ENCODE measurements at places on chromosomes 4 and X.

- no peak for DNase-seq
These were observed 13.7 kb upstream of the AMMECR1 start for GRCh38 chrX:110331444-110332030.

DNA sequence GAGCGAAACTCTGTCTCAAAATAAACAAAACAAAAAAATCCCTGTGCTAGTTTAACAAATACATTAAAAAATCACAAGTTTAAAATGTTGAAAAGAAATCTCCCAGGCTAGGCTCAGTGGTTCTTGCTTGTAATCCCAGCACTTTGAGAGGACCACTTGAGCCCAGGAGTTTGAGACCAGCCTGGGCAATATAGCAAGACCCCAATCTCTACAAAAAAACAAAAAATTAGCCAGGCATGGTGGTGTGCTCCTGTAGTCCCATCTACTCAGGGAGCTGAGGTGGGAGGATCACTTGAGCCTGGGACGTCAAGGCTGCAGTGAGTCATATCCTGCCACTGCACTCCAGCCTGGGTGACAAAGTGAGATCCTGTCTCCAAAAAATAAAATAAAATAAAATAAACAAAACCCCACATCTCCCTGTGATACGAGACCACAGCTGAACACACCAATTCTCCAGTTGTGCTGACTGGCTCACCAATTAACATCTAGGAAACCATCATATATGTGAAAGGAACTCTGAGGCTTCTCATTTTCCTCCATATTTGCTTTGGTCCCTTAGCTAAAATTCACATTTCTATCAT lies 7.3 kb downstream of the RPS4X start:
- no peak for DNase-seq

GRCh38 chrX:103279624-103280023 lies 3.1 kb upstream of the TCEAL5 start:
- no peak for DNase-seq

GRCh38 chrX:63963095-63963784 lies 178.2 kb upstream of the ARHGEF9 start:
- peak; percentile 36 for DNase-seq

GRCh38 chr4:165877286-165877685 lies 4.2 kb downstream of the TLL1 start:
- no peak for DNase-seq

- DNase-seq, result no peak
These were observed 314.0 kb downstream of the INPP4B start for GRCh38 chr4:142532054-142532453.

- DNase-seq, result no peak
These were observed 38.0 kb downstream of the KIT start for GRCh38 chr4:54695788-54696187.

DNA sequence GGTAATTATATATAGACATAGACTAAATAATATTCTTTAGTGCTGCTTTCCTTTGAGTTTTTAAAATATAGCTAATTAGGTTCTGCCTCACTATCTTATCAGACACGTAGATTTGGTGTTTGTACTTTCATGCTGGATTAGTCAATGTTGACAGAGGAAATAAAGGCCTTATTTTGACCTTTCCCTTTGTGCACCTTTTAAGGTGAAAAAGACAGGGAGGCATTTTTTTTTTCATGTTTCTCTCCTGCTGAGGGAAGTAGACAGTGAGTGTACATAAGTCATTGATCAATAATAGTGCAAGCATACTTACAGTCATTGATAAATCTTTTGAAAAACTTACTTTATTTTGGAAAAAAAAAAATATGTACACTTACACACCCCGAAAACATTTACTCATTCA lies 467.8 kb downstream of the GRXCR1 start:
- DNase-seq, result no peak

- no peak for DNase-seq
These were observed 552.6 kb downstream of the PCDH19 start for GRCh38 chrX:99857455-99857854.

GRCh38 chr4:182556580-182556979 lies 313.4 kb downstream of the TENM3 start:
- no peak for DNase-seq

- no peak for DNase-seq
These were observed 503.6 kb downstream of the IL1RAPL1 start for GRCh38 chrX:29090811-29091210.

GRCh38 chr4:123922847-123923246 lies 526.3 kb downstream of the SPRY1 start:
- no peak for DNase-seq

DNA sequence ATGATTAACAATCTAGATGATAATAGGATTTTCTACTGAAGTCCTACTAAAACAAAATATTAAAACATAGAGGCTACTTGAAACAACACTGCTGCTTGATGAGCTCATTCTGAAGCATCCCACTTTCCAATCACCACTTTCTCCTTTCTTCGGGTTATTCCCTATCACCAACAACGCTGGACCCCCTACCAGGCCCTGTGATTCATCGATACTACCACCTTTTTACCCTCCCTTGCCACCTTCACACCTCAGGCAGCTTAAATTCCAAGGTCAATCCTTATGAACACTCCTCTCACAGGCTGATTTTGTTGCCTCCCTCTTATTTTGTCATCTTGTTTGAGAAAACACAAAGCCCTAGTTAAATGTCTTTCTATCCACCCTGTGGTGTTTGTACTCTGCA lies 102.6 kb downstream of the IQCM start:
- DNase-seq, result no peak

- no peak for DNase-seq
These were observed 64.8 kb downstream of the KIF4A start for GRCh38 chrX:70354716-70355115.

DNA sequence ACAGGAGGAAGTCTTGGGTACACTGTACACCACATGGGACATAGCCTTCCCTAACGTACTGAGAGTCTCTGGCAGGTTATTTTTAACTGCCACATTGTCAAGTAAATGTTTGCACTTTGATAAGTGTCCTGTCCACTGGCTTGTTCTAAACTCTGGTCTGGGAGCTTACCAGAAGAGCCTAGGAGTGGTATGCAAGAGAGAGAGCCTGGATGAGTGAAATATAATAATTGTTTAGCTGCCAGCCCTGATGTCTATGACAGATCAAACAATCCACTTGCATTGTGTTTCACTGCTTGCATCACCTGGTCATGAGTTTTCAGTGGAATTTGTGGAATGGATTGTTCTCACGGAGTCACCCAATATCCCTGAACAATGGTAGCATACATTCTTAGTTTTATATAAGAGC lies 91.6 kb downstream of the SHROOM3 start:
- no peak for DNase-seq

DNA sequence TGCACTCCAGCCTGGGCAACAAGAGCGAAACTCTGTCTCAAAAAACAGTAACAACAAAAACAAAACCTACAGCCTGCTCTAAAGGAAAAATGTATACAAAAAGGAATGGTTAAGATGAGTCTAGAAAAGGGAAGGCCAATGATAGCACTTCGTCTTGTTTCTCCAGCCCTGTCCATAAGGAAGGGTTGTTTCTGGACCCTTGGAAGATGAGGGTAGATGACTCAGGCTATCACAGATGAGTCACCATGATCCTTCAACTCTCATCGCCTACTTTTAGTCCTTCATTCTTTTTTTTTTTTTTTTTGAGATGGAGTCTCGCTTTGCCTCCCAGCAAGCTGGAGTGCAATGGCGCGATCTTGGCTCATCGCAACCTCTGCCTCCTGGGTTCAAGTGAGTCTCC lies 8.8 kb downstream of the PLA2G12A start:
- DNase-seq, result no peak

DNA sequence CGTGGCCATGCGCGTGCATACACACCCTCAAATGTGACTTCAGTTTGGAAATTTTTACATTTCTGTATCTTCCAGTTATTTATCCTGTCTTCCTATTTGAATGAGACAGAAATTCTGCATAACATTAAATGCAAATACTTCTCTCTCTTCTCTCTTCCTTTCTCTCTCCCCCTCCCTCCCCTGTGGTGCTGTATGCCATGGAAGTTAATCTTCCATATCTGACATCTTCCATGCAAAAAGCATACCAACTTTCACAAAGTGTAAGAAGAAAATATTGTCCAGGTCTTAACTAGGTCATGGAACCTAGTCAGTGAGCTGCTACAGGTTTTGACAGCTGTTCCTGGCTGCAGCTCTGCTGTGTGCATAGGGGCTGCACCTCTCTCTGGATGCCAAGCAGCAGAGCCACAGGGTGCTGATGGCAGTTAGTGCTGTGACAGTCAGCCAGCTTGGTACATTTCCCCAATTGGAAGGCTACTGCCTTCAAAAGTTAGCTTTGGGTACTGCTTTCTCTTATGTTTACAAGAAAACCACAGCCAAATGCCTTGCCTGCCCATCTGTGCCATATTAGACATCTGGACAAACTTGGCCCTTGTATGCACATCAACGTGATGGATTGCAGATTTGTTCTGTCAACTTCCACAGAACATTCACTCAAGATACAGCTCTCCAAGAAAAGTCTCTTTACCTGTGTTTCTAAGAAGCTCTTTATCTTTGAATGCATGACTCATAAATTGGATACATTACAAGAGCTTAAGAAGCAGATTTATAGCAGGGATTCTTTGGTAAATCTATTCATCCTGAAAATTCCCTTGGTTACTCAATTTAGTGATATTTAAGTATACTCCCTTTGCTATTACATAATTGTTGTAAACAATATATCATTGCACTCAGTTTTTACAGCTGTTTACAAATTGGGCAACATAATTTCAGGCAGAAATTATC lies 623.8 kb downstream of the EPHA5 start:
- DNase-seq, result no peak

DNA sequence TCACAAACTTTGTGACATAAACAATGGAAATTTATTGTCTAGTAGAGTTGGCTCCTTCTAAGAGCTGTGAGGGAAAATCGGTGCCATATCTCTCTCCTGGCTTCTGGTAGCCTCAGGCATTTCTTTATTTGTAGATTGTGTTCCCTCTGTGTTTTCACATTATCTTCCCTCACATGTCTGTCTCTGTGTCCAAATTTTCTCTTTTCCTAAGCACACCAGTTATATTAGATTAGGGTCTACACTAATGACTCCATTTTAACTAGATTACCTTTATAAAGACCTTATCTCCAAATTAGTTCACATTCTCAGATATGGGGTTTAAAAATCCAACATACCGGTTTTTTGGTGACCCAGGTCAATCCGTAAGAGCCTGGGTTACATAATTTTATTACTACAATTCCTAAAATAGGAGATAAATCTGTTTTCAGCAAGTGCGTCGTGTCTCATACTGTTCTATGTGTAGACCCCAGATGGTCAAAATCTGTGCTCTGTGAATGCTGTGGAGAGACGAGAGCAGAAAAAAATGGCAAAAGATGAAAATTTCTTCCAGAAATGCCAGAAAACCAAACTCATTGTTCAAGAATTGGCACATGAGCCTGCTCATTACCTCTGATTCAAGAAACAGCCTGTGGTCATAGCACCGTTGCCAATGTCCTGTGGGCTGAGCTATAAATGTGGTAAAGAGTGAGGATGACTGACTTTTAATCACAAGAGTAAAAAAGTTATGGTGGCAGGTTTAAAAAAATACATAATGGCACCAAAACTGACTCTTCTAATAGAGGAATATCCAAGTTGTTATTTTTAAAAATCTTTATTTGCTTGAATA lies 574.7 kb downstream of the PCDH7 start:
- DNase-seq, result no peak

- peak; percentile 71 for DNase-seq
These were observed at the start of gene BCOR for GRCh38 chrX:40097504-40098263. BCOR (minus strand) TSS chrX:40097958; CDS start chrX:40077929, 20,029 bp downstream.

DNA sequence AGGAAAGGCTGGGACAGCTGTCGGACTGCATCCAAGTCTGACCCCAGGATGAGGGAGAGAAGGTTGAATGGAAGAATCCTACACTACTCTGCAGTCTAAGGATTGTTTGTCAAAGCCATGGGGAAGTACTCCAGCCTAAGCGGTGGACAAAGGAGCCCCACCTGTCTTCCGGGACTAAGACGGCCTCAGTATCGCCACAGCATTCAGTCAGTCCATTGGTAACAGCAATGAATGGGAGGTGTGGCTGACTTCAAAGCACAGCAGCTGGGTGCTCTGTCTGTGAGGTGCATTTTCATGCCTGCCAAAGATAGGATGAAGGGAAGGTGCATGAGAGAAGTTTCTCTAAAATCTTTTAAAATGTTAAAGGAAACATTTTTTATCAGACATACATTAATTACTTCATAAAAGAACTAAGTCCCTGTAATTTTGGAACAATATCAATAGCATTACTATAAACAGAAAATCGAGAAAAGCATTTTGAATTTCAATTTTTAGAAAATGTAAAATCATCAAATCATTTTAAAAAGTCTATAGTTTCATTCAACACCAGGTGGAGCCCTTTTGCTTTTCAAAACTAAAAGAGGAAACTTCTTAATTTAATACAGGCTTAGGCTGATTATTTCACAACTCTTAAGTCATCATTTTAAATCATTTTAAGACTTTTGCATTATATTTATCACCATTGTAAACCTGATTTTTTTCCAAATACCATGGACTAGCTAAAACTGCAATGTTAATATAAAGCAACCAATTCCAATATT lies 27.6 kb upstream of the INTU start:
- peak; percentile 77 for DNase-seq

- no peak for DNase-seq
These were observed 24.8 kb upstream of the AFAP1 start for GRCh38 chr4:7964459-7964858.

GRCh38 chr4:124934916-124935315 lies 222.4 kb upstream of the ANKRD50 start:
- no peak for DNase-seq

GRCh38 chrX:118948270-118948669 lies 26.1 kb upstream of the LONRF3 start:
- DNase-seq, result no peak

All from ELF-1 (cell line).